Stromal cell of bone marrow (primary cell): ENCODE measurements at places on chromosomes 3 and 15.

DNA sequence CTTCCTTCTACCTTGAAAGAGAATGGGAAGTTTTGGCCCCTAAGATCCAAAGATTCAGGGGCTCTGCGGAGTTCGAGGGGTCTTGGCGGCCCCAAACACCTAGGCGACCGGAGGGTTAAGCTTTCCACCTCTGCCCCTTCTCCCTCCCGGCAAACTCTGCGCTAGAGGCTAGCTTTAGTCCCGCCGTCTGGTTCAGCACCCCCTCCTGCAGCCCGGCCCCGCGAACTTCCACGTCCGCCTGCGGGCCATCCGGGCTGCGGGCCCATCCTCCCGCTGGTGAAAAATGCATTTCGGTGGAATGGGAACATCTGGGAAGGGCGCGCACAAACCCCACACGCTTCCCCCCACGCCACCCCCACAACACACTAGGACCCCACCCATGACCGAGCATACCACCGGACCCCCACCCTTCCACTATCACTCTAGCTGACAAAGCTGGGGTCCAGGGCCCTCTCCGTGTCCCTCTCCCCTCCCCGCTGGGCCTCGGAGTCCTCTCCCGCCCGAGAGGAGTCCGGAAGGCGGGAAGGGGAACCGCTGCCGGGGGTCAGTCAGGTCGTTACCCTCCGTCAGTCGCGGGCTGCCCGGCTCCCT is 1.0 kb downstream of the SHOX2 start:
- no peak for DNase-seq

DNA sequence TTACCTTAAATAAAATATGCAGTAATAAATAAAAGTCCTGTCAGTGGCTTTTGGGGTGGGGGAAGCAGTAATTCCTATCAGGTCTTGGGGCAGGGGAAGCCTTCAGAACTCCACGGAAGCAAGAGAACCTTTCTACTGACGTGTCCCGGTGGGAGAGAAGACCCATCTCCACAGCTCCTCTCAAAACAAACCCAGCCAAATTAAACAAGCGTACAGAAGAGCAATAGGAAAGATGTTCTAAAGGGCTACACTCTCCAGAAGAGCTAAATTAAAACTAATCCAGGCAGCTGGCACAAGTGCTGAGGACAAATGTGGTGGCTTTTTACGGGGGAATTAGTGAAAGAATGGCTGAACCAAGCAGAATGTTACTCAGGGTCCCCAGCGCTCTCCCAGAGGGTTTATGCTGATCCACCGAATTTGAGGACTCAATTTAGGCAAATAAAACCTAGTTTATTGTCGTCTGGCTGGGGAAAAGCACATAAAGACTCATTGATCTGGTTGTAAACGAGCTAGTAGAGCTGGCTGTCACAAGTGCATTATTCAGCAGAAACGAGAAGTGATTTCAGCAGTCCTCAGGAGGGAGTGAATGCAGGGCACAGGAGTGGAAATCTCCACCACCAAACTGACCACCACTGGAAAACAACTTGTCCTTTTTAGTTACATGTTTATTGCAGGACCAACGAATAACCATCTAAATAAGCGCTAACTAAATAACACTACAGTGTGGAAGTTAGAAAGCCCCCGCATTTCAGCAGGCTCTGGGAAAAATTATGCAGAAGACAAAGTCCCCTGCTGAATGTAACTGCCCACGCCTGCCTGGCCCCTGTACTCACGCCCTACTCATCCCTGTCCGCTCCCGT is 13.5 kb downstream of the BFSP2 start:
- peak; percentile 28 for DNase-seq

GRCh38 chr15:57114070-57114469 is 195.6 kb downstream of the TCF12 start:
- no peak for DNase-seq

DNA sequence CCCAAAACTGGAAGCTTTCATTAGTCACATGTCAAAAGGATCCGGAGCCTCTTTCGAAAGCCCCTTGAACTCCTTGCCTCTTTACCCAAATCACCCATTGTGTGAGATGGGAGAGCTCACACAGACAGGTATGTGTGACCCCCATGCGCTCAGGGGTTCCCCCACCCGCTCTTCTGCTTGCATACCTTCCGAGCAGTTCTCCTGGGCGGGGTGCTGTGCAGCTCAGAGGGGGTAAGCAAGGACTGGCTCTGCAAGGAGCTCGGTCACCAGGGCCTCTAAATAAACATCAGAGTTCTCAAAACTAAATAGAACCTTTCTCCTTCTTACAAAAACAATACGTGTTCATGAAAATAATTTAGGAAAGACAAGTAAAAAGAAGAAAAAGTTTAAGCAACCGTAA is 55.7 kb downstream of the PXYLP1 start:
- DNase-seq: no peak

DNA sequence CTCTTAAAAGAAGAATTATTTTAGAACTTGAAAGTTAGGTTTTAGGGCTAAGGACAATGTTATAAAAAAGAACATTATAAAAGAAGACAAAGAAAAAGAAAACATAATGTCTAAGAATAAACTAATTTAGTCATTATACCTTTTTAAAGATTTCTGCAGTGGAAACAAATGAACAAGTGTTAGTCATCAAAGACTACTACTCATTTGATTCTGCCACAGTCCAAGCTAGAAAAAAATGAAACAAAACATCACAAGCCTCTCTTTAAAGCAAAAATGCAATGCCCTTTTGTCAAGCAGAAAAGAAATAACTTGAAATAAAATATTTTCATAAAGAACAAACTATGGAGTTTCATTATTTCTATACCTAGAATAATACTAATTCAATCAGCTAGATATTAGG is 102.0 kb downstream of the TBC1D5 start:
- peak; percentile 45 for DNase-seq

GRCh38 chr15:58241872-58242271 is 103.7 kb downstream of the AQP9 start:
- DNase-seq: no peak

- DNase-seq: no peak
Measured at GRCh38 chr3:190097617-190098016, 23.1 kb downstream of the P3H2 start.

GRCh38 chr3:32973982-32974381 is 22.5 kb downstream of the CCR4 start:
- DNase-seq: no peak

- no peak for DNase-seq
Measured at GRCh38 chr15:92115834-92116233, 262.3 kb downstream of the SLCO3A1 start.
